A549 (cell line): ENCODE measurements at places on chromosomes 1 and 21.

- no peak for DNase-seq
Observed at GRCh38 chr1:53947172-53947907, 1.2 kb downstream of the LRRC42 start.

DNA sequence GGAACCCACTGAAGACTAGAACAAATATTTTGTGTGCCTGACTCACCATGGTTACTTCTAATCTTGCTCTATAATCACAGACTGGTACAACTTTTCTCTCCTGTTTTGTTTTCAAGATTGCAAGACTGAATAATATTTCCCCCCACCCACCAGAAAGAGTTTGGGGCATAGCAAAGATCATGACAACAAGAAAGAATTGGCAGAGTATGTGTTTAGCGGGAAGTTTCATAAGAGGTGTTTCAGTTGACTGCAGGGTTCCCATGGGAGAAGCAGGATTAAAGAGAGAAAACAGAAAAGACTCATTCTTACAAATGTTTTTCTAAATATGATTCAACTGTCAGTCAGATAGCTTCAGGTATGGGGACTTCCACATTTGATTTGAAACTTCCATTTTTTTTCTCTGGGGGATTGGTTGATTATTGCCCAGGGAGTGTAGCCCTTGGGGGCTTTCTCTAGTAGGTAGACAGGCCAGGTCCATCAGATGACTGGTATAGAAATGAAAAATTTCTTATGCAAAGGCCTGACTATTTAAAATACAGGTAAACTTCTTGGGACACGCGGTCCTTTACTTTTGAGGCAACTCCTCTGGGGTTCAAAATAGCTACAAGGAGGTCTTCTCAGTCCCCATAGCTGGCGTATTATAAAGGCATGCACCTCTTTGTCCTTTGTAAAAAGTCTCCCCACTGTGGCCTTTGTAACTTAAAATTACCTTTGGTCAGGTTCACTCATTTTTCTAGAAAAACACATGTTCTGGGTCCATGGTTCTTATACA lies 13.9 kb downstream of the OR14I1 start:
- no peak for DNase-seq

GRCh38 chr1:230381049-230381467 lies 45.1 kb downstream of the PGBD5 start:
- DNase-seq = no peak

- DNase-seq = no peak
Observed at GRCh38 chr1:221631556-221631955, 110.3 kb downstream of the DUSP10 start.

DNA sequence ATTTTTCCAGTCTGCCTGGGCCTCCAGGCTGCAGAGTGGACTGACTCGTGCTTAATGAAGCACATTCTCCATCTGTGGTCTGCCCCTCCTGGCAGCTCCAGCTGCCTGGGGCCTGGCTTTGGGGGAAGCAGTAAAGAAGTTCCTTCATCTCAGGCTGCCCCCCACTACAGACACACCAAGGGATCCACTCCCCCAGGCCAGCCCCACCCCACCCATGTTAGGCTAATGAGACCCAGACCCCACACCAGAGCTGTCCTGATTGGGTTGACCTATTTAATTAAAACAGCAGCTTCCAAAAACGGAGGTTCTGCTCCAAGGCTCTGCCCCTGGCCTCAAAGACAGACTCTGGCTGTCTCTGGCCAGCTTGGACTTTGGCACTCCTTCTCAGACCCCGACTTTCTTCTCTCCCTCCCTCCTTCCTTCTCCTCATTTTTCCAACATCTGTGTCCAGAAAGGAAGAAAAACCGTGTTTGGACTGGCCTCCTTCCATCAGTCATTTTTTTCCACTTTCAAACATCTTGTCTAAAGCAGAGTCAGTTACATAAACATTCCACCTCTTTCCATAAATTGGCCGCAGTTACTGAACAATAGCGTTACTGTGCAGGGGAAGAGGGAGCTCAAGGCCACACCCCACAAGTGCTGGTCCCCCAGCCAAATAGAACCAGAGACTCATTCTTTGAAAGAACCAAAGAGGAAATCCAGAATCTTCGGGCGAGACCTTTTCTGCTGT lies 29.7 kb downstream of the SERTAD4 start:
- no peak for DNase-seq
